Naive thymus-derived CD8-positive, alpha-beta T cell (primary cell): ENCODE measurements at places on chromosomes 1 and 21.

- DNase-seq, result no peak
These were observed 16.3 kb upstream of the OR10K1 start for GRCh38 chr1:158445376-158445775.

DNA sequence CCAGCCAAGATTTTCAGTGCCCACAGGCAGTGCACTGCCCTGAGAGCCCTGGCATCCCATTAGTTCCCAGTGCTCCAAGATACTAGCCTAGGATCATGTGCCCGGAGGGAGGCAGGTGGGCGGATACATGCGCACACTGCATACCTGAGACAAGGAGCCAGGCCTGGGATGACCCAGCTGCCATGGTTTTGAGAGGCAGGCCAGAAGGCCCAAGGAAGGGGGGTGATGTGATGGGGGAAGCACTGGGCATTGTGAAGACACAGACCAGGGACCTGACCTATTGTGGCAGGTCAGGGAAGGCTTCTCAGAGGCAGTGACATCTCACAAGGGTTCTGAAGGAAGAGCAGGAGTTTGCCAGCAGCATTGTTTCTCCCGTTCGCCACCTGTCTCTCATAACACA lies 3.6 kb downstream of the ZC3H12A start:
- DNase-seq, result no peak

DNA sequence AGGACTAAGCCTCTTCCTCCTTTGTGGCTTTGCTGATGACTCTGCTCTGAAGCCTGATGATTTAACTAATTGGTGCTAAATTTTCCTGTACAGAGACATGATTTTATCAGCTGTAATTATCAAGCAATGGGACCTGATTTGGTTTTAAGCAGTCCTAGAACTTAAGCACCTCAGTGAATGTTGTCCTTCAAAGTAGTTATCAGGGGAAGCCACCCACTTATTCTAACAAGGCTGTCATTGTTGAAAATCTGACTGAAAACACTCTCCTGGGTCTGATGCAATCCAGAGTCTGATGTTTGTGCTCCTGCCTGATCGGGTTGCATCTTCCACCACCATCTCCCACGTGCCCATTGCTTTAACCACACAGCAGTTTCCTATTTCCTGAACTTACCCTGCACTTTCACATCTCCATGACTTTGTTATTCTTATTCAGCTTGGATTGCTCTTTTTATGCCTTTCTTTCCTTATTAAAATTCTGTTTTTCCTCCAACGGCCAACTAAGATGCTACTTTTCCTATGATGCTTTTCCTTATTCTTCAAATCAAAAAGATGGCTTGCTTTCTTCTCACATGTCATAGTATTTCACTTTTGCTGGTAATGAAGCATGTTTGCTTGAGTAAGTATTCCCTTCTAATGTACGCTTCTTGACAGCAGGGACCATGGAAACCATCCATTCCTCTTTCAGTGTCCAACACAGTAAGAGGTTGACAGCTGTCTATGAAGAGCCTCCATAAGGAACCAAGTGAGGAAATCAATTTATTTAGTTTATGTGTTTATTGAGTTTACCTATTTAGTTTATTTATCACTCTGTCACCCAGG lies 55.0 kb downstream of the S1PR1 start:
- DNase-seq, result no peak

- no peak for DNase-seq
These were observed 25.4 kb downstream of the PIK3CD start for GRCh38 chr1:9676815-9677393.

DNA sequence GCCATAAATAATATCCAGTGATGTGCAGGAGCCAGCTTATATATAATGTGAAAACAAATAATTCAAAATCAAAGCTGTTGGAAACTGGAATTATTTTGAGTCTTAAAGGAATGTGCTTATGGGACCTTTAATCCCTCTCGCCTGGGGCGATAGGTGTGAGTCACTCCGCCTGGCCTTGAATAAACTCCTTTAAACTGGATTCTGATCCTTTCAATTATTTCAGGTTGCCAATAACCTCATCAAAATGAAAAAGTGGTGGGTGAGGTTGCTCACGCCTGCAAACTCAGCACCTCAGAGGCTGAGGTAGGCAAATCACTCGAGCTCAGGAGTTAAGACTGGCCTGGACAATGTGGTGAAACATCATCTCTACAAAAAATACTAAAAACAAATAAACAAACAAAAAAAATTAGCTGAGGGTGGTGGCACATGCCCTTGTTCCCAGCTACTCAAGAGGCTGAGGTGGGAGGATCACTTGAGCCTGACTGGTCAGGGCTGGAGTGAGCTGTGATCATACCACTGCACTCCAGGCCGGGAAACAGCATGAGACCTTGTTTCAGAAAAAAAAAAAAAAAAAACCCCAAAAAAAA lies 11.4 kb upstream of the SLC2A5 start:
- no peak for DNase-seq

GRCh38 chr1:173044656-173045055 lies 6.1 kb downstream of the TNFSF18 start:
- no peak for DNase-seq
